ENCODE measurements at places on chromosomes 3 and 15.

GRCh38 chr3:27943106-27943505 is 221.0 kb upstream of the EOMES start:
- DNase-seq = no peak

DNA sequence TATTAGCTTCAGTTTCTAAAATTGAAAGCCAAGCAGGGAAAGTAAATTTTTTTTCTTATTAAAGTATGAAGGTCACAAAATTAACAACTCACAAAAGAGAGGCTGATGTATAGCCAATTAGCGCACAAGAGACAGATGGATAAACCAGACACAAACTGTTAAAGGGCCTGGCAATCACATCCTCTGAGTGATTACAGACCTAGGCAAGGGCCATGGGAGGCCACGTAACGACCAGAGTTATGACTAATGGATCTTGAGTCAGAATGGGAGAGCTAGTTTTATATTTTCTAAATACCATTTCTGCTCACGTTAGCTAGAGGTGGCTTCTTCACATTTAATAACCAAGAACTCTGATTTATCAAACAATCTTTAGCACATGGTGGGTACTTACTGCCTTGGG is 17.8 kb upstream of the SCAMP5 start:
- no peak for DNase-seq

DNA sequence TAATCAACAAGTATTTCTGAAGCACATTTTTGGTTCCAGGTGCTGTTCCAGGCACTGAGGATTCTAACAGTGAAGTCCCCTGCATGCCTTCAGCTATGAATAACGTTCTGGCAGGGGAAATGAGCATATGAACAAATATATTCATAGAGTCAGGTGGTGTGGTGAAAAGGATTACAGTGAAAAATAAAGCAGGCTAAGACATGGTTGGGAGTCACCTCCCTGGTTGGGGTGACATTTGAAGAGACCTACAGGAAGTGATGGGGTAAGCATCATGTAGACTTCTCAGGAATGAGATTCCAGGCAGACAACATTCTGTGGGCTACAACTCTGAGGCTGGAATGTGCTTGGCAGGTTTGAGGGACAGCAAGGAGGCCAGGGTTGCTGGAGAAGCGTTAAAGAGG is 15.0 kb downstream of the FRMD4B start:
- no peak for DNase-seq

GRCh38 chr15:62940093-62940754 is 102.3 kb upstream of the TPM1 start:
- DNase-seq = no peak

DNA sequence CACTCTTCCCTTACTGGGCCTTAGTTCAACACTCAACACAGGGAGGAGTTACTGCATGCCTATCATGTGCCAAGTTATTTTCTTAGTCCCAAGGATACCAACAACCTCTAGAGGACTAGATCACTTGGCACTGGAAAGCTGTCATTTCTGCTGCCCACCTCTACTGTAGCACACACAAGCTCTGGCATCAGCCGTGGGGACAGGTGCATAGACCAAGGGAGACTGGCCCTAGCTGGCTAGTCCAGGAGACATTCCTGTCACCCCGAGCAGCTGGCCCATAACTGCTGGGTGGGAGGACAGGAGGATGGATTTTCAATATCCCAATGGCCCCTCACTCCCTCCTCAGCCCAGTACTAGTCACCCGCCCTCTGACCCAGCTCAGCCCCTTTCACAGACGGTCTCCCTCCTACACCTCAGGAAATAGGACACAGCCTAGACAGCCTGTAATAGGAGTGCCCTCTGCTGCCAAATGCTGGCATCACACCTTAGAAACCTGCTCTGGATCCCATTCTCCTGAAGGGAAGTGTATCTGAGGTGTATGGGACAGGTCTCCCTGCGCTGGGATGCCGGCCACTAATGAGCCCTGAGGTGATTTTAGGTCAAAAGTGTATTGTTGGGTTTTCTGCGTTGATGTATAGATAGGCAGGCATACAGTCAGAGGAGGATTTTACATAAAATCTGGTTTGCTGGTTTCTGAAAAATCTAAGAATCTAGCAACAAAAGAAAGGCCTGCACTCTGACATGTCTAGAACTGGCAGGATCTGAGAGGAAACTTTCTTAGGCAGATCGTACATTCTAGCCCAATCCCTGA is 3.4 kb upstream of the DZIP1L start:
- peak; percentile 79 for DNase-seq

- DNase-seq = no peak
Observed at GRCh38 chr3:127108796-127109195, 84.1 kb upstream of the PRR23E start.

DNA sequence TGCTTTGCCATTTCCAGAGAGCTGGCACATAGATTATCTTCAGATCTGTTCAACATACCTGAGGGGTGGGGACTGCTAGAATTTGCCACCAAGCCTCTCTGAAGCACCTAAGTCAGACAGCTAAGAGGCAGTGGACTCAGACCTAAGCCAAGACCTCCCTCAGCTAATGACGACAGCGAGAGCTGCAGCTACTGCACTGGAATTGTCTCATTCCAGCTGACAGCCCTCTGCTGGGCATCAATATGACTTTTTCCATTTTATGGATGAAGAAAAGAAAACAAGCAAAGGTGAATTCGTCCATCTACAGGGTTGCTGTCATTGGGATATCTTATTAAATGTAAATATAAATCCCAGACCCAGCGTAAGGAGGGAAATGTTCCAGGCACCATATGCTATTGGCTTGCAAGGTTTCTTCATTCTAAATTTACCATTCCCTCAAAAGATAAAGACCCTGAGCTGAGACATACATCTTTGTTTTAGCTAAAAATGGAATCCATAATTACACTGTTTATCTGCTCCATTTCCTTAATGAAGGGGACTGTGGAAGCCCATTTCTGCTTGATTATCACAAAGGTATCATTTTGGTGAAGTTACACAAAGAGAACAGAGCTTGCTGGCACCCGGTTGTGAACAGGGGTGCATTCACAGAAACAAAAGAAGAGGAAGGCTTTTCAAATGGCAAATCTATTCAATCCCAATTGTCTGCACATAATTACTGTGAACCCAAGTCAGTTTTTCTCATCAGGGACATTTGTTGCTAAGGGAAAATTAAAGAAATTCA is 85.5 kb upstream of the LRTM1 start:
- no peak for DNase-seq

DNA sequence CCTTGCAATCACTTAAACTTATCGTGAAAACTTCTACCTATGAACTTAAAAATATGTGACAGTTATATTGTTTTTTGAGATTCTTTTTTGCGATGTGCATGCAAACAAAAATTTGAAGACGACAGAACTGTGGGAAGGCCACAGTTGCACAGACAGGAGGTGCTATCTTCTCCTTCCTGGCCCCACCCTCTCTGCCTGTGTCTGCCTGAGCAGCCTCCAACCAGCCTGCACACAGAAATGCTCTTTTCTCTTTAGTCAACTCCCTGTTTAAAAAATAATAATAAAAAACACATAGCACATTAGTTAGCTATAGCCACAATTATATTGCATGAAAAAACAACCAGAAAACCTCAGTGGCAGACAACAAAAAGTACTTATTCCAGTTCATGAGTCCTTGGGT is 212.2 kb downstream of the ZNF621 start:
- no peak for DNase-seq

DNA sequence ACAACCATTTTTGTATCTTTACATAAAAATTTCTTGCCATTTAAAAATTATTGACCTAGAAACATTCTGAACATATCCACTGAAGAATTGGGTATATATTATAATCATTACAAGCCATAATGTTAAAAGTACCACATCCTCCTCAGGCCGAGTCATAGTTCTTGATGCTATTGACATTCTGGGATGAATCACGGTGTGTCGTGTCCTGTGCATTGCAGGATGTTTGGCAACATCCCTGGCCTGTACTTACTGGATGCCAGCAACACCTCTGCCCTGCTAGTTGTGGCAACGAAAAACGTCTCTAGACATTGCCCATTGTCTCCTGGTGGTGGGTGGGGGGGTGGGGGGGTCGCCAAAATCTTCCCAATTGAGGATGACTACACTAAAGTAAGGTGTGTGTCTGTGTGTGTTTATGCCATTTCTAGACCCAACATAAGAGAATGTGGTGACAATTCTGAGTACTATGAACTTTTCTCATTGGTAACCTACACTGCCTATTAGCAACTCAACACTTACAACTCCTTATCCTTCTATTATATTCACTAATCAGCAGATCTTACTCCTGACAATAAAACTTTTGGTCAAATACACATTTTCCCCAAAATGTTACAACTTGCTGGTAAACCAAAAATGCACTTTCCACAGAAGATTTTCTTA is 471.6 kb downstream of the FOXP1 start:
- no peak for DNase-seq

DNA sequence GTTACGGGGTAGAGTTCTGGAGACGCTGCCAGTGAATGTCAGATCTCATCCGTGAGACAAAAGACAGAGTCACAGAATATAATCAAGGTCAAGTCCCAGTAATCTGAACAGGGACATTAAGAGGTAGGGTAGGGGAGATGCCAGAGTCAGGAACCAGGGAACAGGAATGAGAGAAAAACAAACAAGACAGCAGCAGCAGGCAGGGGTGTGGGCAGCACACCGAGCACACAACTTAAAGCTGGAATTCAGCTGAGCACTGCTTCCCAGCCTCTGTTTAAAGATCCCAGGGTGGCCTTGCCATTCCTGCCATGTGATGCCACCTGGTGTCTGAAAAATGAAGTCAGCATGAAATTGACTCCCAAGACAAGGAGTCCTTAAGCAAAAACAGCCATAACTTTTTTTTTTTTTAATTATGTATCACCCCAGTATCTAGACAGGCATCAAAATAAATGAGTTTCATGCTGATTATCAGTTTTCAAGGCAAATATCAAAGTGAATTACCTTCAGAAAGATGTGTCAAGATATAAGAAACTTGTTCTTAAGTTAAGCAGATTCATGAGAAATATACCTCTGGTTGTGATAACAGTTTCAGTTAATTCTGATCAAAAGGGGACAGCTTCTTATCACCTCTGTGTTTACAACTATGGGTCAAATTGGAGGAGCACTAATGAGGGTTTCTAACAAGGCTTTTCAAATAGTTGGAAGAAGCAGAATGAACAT is 203.7 kb downstream of the SLC9A9 start:
- DNase-seq = peak; percentile 49

GRCh38 chr3:24046214-24046613 is 101.1 kb downstream of the NR1D2 start:
- no peak for DNase-seq

DNA sequence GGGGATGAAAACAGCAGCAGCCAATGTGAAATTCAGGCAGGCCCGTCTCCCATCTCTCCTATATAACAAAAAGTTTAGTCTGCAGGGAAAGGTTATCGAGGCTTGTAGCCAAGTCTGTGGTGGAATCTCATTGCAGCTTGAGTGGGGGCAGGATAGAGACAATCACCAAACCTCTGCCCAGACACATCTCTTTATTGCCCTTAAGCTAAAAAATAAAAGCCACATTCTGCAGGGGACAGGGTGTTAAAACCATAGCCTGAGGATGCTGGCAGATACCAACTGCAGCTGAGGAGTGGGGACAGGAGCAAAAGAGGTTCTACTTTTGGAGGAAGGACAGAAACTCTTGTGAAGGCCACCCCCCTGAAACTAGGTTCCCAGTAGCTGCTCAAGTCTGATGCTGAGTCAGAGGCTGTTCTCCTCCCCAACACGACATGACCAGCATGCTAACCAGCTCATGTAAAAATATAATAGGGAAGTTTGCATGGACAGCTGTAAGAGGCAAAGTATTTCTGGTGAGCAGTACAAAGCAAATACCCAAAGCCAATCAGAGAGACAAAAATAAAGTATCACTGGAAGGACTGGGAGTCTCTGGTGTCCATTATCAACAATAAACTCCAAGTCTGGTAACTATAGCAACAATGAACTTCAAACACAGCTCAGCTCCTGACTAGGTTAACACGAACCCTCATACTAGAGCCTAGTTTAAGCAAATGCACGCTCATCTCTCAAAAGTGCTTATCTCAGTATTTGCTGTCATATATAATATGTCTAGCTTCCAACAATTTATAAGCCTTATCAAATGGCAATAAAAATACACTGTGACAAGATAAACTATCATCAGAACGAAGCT is 362.2 kb upstream of the SLCO3A1 start:
- DNase-seq = no peak

DNA sequence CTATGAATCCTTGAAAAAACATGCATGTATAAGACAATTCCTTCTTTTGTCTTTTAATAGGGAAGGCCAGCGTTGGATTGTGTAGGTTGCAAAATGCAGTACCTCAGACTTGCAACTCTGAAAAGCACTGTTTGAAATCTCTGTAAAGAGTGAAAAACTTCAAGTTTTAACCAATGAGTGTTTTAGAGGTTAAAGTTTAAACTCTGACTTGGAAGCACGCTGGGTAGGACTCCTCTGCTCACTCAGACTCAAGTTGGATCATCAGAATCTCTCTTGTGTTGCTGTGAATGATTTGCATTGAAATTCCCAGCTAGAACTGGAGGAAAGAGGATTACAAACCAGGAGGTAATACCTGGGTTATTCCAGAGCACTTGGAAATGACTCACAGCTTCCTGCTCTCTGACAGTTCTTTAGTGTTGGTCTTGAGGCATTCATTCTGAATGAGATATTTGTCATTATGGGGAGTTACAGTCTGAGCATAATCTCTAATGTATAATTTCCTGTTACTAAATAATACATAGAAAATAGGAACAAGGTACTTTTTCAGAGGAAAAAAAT is 49.1 kb downstream of the PLS1 start:
- no peak for DNase-seq

- no peak for DNase-seq
Observed at GRCh38 chr3:185764980-185765370, 59.9 kb downstream of the IGF2BP2 start.

DNA sequence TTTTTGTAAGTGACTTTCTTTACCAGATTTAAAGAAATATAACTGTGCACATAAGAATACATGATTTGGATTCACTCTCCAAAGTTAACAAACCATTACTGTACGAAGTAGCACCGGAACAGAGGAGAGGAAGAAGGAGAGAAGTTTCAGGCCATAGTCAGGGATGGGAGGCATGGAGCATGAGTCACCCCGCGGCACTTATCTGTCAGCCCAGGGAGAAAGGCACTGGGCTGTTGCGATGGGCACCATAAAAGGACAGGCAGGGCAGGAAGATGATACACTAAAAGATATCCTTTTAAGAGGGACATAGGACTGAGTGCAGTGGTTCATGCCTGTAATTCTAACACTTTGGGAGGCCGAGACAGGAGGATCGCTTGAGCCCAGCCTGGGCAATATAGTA is 37.0 kb downstream of the TTC23 start:
- no peak for DNase-seq

DNA sequence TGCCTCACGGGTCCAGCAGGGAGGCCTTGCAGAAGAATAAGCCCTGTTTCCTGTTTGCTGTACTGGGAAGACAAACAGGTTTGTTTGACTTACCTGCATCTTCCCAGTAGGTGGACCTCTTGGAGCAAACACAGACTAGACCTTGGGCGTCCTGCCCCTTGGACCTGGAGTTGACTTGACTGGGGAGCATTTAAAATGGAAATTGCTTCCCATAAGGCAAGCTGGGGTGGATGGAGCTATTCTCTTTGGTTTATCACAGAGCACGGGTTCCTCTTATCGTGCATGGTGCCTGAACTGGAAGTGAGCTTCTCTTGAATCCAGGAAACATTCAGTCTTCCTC is 151.4 kb downstream of the RPLP1 start:
- DNase-seq = no peak

Measured in KBM-7 (cell line).